Sigmoid colon (tissue), 7 donors: ENCODE measurements at places on chromosomes 13 and 19.
A peak's percentile ranks its signal among the peaks of the same experiment; 100 is the strongest.

GRCh38 chr13:24269821-24270220 lies 39.6 kb upstream of the C1QTNF9 start:
- no peak for DNase-seq

DNA sequence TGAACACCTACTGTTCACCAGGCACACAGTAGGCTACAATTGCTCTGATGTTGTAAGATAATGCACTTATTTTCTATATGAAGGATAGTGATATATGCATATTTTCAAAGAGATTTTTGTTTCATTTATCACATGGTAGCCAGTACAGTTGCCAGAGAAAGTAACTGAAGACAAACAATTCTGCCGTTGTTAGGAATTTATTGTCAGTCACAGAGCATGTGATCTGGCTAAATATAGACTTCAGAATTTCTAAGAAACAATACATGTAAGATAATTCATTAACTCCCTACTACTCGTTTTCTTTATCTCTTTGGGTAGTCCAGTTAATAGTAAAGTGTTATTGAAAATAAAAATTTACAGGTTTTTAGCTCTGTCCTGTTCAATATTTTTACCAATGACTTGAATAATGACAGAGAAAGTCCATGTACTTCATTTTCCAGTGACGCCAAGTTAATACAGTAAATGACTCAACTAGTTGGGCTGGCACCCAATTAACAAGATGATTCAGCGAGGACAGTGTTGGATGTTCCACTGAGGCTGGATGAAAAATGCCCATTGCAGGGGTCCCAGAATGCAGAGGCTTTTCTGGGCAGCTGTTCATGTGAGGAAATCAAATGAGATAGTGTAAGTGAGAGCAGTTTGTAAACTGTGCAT lies 35.6 kb downstream of the GJA3 start:
- peak; percentile 46 for DNase-seq

- peak; percentile 54 for DNase-seq
These were observed 7.2 kb upstream of the USF2 start for GRCh38 chr19:35261356-35262100.

- no peak for DNase-seq
These were observed 166.6 kb downstream of the RAP2A start for GRCh38 chr13:97600458-97601075.

DNA sequence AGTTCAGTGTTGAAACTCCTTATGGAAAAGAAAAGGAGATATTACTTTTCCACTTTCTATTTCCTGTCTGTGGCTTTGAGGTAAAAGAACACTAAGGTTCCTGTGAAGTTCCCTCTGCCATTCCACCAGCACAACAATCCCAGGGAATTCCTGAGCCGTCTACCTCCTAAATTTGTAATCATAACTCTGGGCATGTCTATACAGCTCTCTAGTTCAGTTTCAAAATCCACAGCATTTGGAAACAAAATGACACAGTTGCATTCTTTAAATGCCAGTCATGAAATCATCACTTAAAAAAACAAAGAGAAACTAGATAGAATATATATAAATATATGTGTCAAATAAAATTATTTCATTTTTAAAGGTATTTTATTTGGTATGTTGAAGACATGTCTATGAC lies 9.0 kb upstream of the THSD1 start:
- no peak for DNase-seq

DNA sequence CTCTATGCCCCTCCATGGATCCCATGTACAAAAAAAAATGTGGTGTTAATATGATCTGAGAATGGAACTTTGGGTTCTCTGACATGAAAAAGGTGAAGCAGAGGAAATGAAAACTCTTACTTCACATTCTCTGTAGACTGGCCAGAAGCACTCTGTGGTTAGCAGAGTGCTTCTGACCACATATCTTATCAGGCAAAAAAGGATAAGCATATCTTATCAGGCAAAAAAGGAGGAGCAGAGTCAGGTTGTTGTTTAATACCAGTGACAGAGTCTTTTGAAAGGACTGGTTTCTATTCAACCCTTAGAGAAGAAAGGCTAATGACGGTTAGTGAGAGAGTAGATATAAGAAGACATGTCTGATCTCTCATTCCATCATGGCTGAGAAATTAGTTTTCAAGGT lies 1404.8 kb downstream of the SLITRK1 start:
- no peak for DNase-seq

- peak; percentile 71 for DNase-seq
These were observed 375.4 kb upstream of the ZNF507 start for GRCh38 chr19:31970027-31970461.

- no peak for DNase-seq
These were observed 66.8 kb downstream of the TUBGCP3 start for GRCh38 chr13:112521073-112521685.

- no peak for DNase-seq
These were observed 278.3 kb downstream of the KCTD12 start for GRCh38 chr13:76607866-76608265.

DNA sequence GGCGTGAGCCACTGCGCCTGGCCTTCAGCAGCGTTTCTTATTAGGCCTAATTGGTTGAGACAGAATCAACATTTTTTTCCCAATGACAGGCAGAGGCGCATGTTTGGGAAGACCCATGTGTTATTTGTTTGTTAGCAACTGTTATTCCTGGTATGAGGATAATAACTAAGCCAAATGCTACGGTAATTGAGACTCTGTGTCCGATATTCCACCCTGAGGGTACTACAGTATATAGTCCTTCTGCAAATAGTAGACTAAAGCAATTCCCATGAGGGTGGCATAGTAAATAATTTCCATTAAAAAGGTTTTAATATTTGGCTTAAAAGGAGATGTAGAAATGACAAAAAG lies 18.4 kb upstream of the CCL25 start:
- DNase-seq, result no peak

- no peak for DNase-seq
These were observed 1.1 kb downstream of the TNNI3 start for GRCh38 chr19:55156202-55157063.

DNA sequence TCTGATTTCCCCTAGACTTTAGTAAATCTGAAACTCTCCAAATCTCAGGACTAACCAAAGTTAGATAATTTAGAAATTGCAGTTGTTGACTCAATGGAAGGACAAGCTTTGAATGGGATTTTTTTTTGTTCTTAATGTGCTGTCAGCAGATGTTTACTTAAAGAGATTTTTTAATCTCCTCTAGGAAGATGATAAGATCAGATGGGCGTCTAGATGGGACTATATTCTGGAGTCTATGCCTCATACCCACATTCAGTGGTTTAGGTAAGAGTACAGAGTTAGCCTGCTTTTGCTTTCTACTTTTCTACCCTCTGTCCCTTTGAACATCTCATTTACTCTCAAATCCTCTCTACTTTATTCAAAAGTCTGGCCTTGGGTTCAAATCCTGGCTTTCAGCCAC lies 39.3 kb downstream of the TM9SF2 start:
- DNase-seq, result no peak

- DNase-seq, result no peak
These were observed 18.3 kb downstream of the ZNF611 start for GRCh38 chr19:52716522-52716921.

DNA sequence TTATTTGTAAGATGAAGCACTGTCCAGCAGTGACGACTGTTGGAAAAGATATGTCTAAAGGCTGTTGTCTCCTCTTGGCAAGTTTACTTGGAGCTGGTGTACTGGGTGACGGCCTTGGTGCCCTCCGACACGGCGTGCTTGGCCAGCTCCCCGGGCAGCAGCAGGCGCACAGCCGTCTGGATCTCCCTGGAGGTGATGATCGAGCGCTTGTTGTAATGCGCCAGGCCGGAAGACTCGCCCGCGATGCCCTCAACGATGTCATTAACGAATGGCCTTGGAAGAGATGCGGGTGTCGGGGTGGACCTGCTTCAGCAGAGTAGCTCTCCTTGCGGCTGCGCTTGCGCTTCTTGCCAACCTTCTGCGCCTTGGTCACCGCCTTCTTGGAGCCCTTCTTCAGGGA lies 24.6 kb upstream of the ZDHHC20 start:
- no peak for DNase-seq

- no peak for DNase-seq
These were observed 626 bp downstream of the ZNF233 start for GRCh38 chr19:44260343-44260681.

DNA sequence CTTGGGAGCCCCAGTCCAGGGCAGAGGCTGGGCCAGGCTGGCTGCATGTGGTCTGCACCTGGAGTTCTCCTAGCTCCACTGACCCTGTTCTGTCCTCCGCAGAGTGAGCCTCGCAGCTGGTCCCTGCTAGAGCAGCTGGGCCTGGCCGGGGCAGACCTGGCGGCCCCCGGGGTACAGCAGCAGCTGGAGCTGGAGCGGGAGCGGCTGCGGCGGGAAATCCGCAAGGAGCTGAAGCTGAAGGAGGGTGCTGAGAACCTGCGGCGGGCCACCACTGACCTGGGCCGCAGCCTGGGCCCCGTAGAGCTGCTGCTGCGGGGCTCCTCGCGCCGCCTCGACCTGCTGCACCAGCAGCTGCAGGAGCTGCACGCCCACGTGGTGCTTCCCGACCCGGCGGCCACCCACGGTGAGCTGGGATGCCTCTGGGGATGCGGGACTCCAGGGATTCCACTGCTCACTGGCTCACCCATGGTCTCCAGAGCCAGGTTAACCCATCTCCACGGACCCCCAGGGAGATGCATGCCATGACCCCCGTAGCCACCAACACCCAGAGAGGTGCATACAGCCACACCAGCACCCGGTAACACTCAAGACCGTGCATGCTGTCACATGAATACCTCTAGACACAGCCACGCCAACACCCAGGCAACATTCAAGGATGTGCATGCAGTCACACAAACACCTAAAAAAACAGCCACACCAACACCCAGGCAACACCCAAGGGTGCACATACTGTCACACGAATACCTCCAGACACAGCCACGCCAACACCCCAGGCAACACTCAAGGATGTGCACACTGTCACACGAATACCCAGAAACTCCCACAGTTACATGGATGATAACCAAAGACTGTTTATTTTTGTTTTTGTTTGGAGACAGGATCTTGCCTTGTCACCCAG lies 8.2 kb downstream of the PKN1 start:
- DNase-seq, result no peak

- DNase-seq, result no peak
These were observed 1651.9 kb upstream of the MIR17HG start for GRCh38 chr13:89695343-89696257.
